ENCODE measurements at places on chromosomes 4 and X.
A peak's percentile ranks its signal among the peaks of the same experiment; 100 is the strongest.

GRCh38 chr4:16714191-16714590 lies 184.3 kb downstream of the LDB2 start:
- no peak for DNase-seq

DNA sequence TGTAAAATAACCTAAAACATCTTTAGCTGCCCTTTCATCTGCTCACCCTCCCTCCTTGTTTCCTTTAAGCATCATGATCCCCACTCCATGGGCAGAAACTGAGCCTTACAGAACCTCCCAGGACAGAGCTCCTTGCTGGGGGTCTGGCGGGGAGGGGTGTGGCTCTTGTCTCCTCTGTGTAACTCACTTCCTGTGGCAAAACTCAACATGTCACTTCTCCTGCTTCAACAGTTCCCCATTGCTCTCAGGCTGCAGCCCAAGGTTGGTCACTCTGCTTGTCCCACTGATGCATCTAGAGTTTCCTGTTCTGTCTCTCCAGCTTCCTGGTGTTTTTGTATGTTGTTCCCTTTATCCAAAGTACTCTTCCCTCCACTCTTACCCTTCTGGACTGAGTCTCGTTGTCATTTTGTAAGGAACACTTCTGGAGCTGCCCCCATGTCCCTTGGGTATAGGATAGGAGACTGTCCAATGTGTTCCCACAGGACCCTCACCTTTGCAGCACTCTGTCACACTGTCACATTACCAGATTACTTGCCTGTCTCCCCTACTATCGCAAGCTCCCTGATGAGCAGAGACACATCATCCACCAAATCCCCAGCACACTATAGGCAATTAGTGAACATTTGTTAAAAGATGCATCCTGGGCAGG lies 19.6 kb downstream of the TMEM31 start:
- no peak for DNase-seq

DNA sequence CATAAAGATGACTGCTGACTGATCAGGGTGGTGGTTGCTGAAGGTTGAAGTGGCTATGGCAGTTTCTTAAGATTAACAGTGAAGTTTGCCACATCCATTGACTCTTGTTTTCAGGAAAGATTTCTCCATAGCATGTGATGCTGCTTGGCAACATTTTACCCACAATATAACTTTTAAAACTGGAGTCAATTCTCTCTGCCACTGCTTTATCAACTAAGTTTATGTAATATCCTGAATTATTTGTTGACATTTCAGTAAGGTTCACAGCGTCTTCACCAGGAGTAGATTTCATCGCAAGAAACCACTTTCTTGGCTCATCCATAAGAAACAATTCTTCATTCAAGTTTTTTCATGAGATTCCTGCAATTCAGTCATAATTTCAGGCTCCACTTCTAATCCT lies 166.5 kb upstream of the SPRY1 start:
- no peak for DNase-seq

- DNase-seq: no peak
These were observed 20.3 kb upstream of the PHF8 start for GRCh38 chrX:54064564-54064963.

- DNase-seq: no peak
These were observed 6.3 kb upstream of the HAUS3 start for GRCh38 chr4:2248044-2248780.

DNA sequence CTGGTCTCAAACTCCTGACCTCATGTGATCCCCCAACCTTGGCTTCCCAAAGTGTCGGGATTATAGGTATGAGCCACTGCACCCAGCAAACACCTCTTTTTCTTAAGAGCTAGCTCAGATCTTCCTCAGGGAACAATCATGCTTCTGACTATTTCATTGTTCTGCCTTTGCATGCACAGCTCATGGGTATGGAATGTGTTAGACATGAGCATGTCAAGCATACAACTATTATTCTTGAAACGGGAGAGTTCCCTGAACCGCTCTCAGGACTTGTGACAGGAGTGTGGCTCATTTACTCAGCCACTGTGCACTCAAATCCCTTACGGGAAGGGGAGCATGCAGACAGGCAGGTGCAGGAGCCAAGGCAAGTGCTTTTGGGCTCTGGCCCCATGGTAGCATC lies 231.7 kb upstream of the TAPT1 start:
- no peak for DNase-seq

DNA sequence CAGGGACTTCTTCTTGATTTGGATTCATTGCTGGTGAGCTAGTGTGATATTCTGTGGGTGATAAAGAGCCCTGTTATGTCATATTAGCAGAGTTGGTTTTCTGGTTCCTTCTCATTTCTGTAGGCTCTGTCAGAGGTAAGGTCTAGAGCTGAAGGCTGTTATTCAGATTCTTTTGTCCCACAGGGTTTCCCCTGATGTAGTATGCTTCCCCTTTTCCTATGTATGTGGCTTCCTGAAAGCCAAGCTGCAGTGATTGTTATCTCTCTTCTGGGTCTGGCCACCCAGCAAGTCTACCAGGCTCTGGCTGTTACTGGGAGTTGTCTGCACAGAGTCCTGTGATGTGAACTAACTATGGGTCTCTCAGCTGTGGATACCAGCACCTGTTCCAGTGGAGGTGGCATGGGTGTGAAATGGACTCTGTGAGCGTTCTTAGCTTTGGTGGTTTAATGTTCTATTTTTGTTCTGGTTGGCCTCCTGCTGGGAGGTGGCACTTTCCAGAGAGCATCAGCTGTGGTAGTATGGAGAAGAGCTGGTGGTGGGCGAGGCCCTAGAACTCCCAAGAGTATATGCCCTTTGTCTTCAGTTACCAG lies 373.7 kb downstream of the AR start:
- DNase-seq: no peak

DNA sequence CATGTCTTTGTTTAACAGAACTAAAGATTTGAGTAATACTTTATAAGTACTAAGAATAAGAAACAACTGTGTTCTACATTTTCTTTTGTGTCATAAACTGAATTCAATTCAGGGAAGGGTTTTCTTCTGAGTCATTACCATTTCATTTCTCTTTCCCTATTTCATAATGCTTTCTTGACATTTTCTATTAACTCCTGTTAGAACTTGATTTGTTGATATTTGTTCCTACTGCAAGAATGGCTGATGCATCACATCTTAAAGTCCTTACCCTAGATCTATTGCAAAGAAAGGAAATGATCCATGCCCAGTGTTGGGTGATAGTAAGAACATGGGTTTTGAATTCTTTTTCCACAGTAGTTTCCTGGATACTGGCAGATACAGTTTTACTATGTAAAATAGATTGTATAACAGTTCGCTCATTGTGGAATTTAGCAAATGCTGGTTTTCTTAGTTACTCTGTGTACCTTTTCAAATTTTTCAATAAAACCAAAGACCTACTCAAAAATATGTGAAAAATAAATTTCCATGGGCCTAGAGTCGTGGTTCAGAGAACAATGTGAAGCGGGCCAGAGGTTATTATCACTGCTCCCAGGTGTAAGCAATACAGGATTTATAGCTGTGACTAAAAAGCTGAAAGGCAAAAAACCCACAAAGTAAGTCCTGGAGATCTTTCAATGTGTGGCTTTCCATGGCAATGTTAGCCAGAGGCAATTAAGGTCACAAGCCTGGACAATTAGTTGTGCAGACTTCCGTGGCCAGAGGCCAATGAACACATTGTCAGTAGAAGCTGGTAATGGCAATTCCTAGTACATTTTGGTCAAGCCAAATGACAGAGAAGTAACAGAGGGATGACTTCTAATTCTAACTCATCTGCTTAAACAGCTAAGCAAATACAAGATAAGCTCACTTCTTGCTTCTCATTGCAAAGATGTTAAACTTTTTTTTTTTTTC lies 127.3 kb upstream of the FAT4 start:
- DNase-seq: no peak

GRCh38 chrX:30161043-30161442 lies 54.3 kb upstream of the MAGEB2 start:
- no peak for DNase-seq

DNA sequence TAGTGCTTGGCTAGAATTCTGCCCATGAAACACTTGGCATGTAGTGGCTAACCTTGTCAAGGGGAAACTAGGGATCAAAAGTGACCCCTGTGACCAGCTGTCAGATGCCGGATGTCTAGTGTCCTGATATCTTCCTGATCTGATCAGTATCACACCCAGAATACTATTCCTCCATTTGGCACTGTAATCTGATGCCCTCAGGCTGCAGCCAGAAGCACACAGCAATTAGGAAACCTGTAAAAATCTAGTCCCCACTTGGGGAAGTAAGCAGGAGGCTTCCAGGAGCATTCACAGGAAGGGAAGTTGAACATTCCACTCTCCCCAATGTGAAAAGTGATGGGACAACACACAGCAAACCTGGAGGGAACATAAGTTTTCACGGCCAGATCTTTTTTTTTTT lies 125.1 kb downstream of the HS6ST2 start:
- peak; percentile 18 for DNase-seq

- no peak for DNase-seq
These were observed 97.4 kb downstream of the SHOX start for GRCh38 chrX:727738-728621.

DNA sequence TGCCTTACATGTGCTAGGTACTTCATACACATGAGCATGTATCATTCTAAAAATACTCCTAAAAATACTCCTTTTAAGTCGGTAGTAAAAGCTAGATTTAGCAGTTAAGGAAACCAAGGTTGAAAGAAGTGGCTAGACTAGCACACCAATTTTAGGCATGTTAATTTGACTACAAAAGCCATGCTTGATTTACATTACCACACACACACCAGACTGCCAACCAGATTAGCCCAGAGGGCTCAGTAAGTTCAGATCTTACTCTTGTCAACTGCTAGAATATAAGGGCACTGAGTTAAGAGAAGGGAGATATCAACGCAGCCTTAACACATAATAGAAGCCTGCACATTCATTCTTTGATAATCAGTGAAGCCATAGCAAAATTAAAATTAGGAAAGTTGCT lies 117.9 kb downstream of the MID1IP1 start:
- DNase-seq: no peak

DNA sequence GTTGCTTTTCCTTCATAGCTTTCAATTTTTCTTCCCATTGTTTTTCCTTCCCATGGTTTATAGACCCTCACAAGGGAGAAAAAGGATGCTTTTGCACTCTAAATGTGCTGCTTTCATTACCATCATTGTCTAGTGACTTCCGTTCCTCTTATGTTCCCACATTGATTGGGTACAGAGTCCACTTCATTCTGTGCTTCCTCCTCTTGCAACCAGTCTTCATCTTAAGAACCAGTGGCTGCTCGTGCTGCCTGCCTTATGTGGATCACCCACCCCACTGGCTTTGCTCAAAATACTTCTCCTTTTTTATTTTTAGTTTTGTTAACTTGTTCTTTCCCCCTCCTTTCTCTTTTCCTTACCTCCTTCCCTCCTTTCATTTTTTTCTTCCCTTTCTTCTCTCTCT lies 76.5 kb upstream of the BOD1L1 start:
- DNase-seq: no peak

DNA sequence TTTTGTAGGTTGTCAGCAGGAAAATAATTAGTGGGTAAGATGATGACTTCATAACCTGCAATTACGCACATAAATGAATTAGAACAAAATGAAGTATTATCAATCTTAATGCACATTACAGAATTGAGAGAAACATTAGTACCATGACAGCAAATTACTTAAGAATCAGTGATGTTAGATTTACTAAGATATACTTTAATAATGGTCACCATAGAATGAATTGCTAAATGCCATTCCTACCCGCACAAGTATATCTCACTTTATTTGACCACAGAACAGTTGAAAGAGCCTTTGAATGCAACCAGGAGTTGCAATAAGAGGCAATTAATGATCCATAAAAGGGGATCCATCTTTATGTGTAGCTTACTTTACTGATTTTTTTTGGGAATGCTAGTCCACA lies 816.4 kb upstream of the AGA start:
- no peak for DNase-seq

GRCh38 chr4:181475781-181476507 lies 767.3 kb upstream of the TENM3 start:
- no peak for DNase-seq

GRCh38 chrX:138754861-138755260 lies 43.3 kb upstream of the FGF13 start:
- no peak for DNase-seq

- DNase-seq: no peak
These were observed 20.7 kb upstream of the RNF150 start for GRCh38 chr4:141153751-141154510.

- no peak for DNase-seq
These were observed 211.7 kb downstream of the FAT4 start for GRCh38 chr4:125526420-125526819.

DNA sequence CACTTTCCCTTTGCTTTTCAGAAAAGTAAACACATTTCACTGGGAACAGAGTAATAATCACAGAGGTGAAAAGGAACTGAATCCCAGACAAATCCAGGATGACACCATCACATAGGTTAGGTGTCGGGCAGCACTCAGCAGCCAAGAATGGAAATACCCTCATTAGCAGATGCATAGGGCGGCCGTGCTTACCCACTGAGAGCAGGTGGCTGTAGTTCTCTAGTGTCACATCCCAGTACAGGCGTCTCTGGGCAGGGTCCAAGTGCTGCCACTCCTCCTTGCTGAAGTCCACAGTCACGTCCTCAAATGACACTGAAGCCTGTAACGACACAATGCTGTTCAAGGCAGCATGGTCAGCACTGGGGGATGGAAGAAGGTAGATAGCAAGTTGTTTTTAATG lies 26.9 kb downstream of the ZNF41 start:
- no peak for DNase-seq

- DNase-seq: no peak
These were observed 460.4 kb upstream of the GALNT7 start for GRCh38 chr4:172708184-172708583.

- DNase-seq: no peak
These were observed 3.5 kb downstream of the SLIT2 start for GRCh38 chr4:20255251-20255586.

- DNase-seq: no peak
These were observed 415.8 kb downstream of the STIM2 start for GRCh38 chr4:27276307-27277073.

GRCh38 chrX:78619834-78620233 lies 39.3 kb downstream of the RTL3 start:
- DNase-seq: no peak

DNA sequence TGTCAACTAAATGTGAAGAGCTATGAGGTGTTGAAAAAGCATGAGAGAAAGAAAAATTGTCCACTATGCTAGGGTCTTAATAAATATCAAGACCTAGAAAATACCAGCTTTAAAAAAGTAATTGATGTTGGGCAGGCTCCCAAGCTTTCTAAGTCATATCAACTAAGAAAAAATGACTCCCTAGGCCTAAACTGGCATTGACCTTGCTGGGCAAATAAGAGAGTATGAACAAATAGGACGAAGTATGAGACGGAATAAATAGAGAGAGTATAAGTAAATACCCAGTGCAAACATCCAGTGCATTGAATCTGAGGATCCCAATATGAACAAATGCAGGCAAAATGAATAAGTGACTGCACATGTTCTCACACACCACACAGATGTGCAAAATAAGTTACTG lies 3.2 kb downstream of the KDR start:
- DNase-seq: no peak

DNA sequence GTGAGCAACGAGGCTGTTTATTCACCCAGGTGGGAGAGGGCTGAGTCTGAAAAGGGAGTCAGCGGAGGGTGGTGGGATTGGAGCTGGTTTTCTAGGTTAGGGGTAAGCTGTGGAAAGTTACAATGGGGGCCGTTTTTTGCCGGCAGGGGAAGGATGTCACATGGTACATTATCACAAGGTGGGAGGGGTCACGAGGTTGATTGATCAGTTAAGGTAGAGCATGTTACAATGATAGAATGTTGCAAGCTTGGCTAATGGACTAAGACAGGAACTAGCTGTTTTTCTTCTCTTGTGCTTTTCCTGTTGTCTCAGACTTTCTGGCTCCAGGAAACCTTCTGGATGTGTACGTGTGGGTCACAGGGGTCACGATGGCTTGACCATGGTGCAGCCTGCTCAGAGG lies 536.3 kb upstream of the HTR2C start:
- no peak for DNase-seq

- DNase-seq: no peak
These were observed 52.8 kb downstream of the RBM47 start for GRCh38 chr4:40576651-40577480.

Measured in DMS 273 treated with DMSO at 0.1 percent for 48 hours (cell line).